ENCODE measurements at places on chromosomes 7 and 10.

GRCh38 chr7:140033779-140034363 lies 28.9 kb downstream of the PARP12 start:
- peaks cover 58% of the 10 kb centered on the region for H3K36me3 ChIP-seq
- peaks cover 29% of the 10 kb centered on the region for H3K4me1 ChIP-seq
- no peak overlapping the region for H3K27ac ChIP-seq
- no peaks in the 10 kb centered on the region for H3K27me3 ChIP-seq

DNA sequence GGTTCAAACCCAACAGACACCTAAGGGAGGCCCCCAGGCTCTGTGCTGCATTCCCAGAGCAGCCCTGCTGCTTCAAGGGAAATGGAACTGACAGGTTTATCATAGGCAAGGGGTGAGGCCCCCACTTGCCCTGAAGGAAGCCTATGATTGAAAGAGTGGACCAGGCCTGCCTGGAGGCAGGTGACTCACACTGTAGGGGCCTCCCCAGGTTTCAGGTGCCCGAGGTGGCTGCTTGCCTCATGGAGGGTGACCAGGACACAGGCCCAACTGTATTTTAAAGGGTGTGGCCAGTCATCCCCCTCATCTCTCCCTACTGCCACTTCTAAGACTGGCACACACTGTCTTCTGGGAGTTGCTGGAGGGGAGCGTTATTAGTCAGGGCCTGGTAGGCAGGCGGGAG lies 85.4 kb downstream of the ATXN7L1 start:
- no peak for DNase-seq
- H3K27me3 ChIP-seq: peaks cover 24% of the 10 kb centered on the region
- no peak overlapping the region for H3K27ac ChIP-seq
- no peak overlapping the region for H3K4me3 ChIP-seq

DNA sequence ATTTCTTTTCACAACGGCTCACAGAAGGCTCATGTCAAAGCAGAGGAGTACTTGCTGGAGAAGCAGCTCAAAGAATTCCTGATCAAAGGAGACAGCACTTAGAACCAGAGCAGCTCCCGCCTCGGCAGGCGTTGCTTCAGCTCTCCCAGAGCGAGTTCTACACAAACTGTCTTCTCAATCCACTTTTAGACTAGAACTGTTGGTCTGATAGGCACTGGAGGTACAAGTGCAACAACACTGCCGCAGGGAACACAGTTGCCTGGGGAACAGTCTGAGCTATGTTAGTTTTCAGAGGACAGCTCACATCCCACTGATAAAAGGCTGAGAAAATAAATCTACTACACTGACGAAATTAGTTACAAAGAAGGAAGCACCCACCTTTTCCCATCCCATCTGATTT lies 35.4 kb downstream of the CYTH3 start:
- peaks cover 17% of the 10 kb centered on the region for H3K27me3 ChIP-seq
- H3K4me1 ChIP-seq: peaks cover 21% of the 10 kb centered on the region
- H3K4me3 ChIP-seq: no peak overlapping the region
- DNase-seq: no peak

- no peaks in the 10 kb centered on the region for H3K36me3 ChIP-seq
- peaks cover 56% of the 10 kb centered on the region for H3K27me3 ChIP-seq
- no peaks in the 10 kb centered on the region for H3K4me1 ChIP-seq
- DNase-seq: no peak
Observed at GRCh38 chr7:45240273-45240771, 82.7 kb downstream of the RAMP3 start.

DNA sequence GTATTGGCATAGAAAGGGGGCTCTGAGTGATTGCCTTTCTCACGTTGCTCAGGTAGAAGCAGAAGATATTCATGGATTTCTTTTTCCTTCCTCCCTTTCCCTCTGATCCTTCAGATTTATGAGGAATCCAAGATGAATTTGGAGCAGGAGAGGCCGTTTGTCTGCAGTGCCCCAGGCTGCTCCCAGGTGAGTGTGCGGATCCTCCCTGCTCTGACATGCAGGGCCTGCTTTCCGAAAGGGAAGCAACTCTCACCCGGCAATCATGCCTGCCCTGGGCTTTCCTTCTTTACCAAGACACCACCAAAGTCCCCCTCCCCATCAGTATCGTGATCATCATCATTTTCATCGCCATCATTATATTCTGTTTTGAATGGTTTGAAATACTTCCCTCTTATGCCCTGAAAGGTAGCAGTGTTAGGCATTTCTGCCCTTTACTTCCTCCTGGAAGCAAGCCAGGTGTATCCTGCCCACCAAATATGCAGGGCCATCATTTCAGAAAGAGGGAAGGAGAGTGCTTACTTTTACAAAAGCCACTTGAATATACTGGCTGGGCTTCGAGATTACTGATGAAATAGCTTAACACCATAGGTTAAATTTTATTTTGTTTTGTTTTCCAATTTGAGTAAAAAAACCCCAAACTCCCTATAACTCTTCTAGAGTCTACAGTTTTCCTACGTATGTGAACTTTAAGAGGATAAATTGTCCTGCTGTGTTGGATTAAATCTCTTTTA lies 75.9 kb downstream of the CREB5 start:
- no peaks in the 10 kb centered on the region for H3K4me1 ChIP-seq
- peaks cover 3% of the 10 kb centered on the region for H3K27me3 ChIP-seq
- no peak overlapping the region for H3K27ac ChIP-seq
- H3K36me3 ChIP-seq: no peaks in the 10 kb centered on the region
- no peak for DNase-seq
- no peak overlapping the region for H3K4me3 ChIP-seq

- no peak overlapping the region for H3K27ac ChIP-seq
- H3K4me1 ChIP-seq: no peaks in the 10 kb centered on the region
Observed at GRCh38 chr10:120156614-120157274, 264.2 kb downstream of the SEC23IP start.

DNA sequence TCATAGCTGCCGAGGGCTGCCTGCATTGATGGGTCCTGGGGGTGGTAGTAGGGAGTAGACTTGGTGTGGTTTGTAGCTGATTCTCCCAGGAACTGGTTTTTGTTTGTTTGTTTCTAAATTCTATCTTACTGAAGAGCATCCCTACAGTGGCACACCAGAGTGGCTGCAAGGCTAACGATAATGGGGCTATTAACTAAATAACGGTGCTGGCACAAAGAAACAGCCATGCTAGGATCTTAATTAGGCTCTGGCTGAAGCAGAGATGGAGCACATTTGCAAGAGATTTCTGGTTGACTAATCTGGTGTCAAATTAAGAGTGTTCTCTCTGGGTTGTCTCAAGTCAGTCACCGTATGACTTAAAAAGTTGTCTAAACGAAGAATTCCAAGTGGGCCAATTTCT lies 590.0 kb downstream of the NRG3 start:
- no peaks in the 10 kb centered on the region for H3K36me3 ChIP-seq
- no peaks in the 10 kb centered on the region for H3K4me1 ChIP-seq
- no peaks in the 10 kb centered on the region for H3K27me3 ChIP-seq
- DNase-seq: no peak
- H3K27ac ChIP-seq: no peak overlapping the region

DNA sequence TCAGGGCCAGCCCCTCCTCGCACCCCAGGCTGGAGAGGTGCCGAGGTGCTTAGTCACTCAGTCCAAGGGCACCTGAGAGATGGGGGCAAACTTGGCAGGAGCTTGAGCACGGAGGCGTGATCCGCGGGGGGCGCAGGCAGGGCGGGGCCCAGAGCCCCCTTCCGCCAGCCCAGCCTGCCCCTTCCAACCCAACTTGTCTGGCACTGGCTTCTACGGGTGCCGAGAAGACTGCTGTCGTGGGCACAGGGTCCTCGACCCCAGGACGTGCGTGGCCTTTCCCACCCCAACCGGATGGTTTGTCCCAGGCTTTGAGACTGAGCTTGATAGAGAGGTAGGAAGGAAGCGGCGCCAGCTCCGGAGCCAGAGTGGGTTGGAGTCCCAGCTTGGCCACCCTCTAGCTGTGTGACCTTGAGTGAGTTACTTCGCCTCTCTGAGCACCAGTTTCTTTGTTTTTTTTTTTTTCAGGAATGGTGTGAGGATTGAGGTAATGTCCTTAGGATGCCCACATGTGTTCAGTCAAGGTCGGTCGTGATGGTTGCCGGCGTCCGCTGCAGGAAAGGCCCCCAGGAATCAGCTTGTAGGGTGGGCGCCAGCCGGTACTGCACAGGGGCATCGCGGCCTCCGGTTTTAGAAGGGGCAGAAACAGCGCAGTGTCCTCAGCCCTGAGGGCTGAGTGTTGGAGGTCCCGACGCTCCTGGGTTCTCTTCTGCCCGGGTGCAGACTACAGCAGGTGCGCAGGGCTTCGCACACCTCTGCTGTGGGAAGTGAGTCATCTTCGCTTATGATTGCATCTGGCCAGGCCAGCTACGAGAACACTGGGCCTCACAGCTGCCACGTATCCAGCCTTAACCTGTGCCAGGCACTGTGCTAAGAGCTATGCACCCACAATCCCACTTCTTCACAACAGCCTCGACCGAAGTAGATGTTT lies 28.6 kb upstream of the VAX1 start:
- H3K27ac ChIP-seq: peak overlapping the region; percentile 19
- no peak overlapping the region for H3K4me3 ChIP-seq
- no peak for DNase-seq
- peaks cover 14% of the 10 kb centered on the region for H3K4me1 ChIP-seq
- peaks cover 2% of the 10 kb centered on the region for H3K36me3 ChIP-seq
- peaks cover 92% of the 10 kb centered on the region for H3K27me3 ChIP-seq

GRCh38 chr7:134625550-134625949 lies 21.1 kb upstream of the BPGM start:
- no peak overlapping the region for H3K27ac ChIP-seq
- no peak overlapping the region for H3K4me3 ChIP-seq
- no peak for DNase-seq
- peaks cover 2% of the 10 kb centered on the region for H3K4me1 ChIP-seq
- H3K36me3 ChIP-seq: no peaks in the 10 kb centered on the region

GRCh38 chr7:89232-90019 lies 102.9 kb upstream of the FAM20C start:
- H3K27ac ChIP-seq: peak overlapping the region; percentile 4
- H3K4me1 ChIP-seq: peaks cover 21% of the 10 kb centered on the region

DNA sequence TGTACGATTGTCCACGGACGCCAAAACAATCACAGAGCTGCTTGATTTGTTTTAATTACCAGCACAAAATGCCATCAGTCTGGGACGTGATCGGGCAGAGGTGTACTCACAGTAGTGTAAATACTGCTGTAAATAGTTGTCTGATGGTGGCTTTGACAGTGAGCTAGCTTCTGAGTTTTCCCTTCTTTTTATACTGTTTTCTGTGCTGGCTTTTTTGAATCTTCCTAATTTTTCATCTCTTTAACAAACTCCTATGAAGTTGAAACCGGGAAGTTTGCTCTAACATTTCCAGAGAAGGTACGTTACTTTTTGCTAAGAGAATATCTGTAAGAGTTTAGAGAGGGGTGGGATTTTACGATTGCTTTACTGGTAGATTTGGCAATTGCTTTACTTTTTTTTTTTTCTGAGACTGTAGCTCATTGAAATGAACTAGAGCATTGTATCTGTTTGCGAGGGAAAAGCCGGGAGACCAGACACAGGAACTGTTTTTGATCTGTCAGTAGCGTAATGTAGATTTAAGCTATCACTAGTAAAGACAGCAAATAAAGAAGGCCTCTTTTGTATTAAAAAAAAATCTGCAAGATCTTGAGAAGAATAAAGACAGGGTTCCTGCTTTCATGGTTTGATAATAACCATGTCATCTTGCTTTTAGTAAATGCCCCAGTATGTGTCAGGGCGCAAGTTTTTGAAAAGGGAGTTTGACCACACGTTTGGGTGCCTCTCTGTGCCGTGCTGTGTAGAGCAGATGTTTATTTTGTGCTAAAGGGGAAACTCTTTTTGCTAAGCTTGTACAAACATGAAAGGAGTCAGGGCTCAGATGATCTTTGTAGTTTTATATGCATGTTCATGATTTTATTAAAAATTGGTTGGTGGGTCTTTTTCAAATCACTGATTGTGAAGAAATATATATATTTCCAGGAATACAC lies 712 bp downstream of the FOXP2 start:
- no peak overlapping the region for H3K27ac ChIP-seq
- no peak overlapping the region for H3K4me3 ChIP-seq
- H3K4me1 ChIP-seq: no peaks in the 10 kb centered on the region
- DNase-seq: no peak
- peaks cover 3% of the 10 kb centered on the region for H3K27me3 ChIP-seq
- H3K36me3 ChIP-seq: no peaks in the 10 kb centered on the region

DNA sequence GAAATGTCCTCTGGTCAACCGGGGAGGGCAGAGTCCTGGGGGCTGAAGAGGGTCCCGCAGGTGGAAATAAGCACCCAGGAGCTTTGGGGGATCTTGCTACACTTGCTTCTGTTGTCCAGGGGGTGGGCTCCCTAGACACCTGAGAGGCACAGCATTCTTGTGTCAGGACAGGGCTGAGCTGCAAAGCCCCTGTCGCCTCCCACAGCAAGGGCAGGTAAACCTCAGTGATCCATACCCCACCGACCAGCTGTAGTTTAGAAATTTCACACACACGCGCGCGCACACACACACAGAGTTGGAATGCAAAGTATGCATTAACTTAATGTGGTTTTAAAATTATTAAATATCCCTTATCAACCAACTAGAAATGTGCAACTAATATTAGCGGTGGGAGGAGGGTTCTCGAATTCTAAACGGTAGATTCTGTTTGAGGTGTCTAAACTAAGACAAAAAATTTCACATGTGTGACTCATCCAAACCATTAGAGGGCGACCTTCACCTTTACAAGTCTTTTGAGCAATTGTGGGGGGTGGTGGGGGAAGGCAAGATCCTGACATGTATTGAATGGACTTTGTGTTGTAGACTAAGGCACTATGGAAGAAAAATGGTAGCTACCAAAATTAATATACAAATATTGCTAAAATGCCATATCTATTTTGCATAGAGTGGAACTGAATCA lies 34.3 kb upstream of the PTF1A start:
- no peaks in the 10 kb centered on the region for H3K36me3 ChIP-seq
- peaks cover 10% of the 10 kb centered on the region for H3K27me3 ChIP-seq
- no peak overlapping the region for H3K4me3 ChIP-seq
- H3K4me1 ChIP-seq: peaks cover 7% of the 10 kb centered on the region
- no peak overlapping the region for H3K27ac ChIP-seq

DNA sequence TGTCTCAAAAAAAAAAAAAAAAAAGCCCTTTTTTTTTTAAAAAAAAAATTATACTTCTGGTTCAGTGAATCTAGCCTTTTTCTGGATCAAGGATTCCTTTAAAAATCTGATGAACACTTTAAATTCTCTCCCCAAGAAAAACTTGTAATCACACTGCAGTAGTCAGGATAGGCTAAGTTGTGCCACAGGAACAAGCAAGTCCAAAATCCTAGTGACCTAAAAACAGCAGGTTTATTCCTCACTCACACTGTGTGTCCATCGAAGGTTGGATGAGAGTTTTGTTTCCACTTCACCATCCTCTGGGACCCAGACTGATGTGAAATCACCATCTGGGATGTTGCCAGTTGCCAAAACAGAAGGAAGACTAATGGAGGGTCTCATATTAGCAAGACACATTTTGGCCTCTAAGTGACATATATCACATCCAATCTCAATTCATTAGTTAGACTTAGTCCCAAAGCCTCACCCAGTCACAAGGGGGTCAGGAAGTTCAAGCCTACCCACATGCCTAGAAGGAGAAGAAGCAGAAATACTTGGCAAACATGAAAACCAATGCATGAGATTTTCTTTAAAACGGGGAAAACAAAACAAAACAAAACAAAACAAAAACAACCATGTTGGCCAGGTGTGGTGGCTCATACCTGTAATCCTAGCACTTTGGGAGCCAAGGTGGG lies 32.7 kb downstream of the CYP17A1 start:
- H3K27ac ChIP-seq: no peak overlapping the region
- no peaks in the 10 kb centered on the region for H3K27me3 ChIP-seq
- H3K36me3 ChIP-seq: peaks cover 20% of the 10 kb centered on the region
- no peak for DNase-seq
- no peak overlapping the region for H3K4me3 ChIP-seq
- peaks cover 23% of the 10 kb centered on the region for H3K4me1 ChIP-seq

All from activated CD8-positive, alpha-beta memory T cell treated with anti-CD3 and anti-CD28 coated beads, Interleukin-2, amount 10 ng/mL, durations not matched to agents 7 days and 5 days (primary cell).